ENCODE measurements at places on chromosomes 1 and 21.

GRCh38 chr1:156717351-156717750, 10.9 kb upstream of the METTL25B start:
- DNase-seq, result no peak

GRCh38 chr1:162703708-162704107, 71.4 kb downstream of the DDR2 start:
- no peak for DNase-seq

- DNase-seq, result no peak
Observed at GRCh38 chr21:33901412-33902288, 14.0 kb downstream of the ATP5PO start.

- no peak for DNase-seq
Observed at GRCh38 chr1:155759966-155760630, 71.2 kb downstream of the DAP3 start.

DNA sequence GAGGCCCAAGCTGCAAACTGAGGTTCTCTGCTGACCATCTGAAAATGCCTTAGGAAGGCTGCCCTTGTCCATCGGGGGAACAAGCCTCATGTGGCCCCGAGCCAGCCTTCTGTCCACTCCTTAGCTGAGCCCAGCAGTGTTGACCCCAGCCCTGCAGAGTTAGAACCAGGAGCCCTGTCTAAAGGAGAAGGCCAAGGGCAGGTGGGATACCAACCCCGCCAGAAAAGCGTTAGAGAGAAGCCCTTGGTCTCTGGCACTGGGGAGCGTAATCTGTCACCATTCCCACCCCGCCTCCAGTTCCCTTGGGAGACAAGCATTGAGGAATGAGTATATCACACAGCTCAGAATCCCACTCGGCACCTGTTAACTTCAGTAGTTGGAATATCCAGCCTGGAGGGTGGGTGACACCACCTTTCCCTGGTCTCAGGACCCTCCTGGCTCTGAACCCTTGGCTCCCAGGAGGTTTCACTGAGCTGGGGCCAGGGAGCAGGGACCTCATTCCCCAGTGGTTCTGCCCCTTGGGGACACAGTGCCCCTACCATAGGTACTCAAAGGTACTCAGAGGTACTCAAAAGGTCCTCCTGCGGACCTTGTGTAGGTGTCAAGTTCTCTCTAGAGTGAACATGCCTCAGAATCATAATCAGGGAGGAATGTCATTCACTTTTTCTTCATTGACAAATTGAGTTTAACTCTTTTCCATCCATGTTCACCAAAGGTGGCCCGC, 16.4 kb downstream of the ETS2 start:
- no peak for DNase-seq

DNA sequence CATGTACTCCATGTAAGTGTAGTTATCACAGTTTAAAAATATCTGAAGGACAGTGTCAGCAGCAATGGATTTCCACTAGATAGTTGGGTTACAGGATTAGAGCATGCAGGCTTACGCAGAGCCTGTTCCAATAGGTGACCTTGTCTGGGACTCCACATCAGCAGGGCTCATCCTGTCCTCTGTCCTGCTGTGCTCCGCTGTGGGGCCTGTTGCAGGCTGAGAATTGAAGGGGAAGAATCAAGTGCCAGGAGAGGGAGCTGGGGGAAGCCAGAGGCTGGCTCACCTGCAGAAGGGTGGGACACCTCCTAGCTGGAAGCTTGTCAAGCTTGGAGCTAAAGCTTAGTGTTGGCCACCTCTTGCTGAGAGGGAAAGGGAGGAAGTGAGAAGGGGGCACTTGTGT, 62.8 kb downstream of the XCL2 start:
- no peak for DNase-seq

DNA sequence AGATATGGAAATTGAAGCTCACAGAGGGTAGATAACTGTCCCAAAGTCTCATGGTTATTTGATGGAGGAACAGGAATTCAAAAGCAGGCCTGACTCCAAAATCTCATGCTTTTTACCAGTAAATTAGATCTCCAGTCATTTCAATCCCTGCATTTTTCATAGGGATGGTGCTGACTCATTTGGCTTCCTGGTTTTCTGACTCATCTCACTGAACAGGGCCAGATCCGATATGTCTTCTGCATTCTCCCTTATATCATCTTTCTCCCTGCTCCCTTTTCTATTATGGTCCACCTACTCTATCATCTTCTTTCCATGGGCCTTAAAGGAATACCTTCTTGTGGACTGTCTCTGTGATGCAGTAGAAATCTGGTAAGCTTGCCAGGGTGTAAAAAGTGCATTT, 187.2 kb downstream of the FGGY start:
- DNase-seq, result no peak

DNA sequence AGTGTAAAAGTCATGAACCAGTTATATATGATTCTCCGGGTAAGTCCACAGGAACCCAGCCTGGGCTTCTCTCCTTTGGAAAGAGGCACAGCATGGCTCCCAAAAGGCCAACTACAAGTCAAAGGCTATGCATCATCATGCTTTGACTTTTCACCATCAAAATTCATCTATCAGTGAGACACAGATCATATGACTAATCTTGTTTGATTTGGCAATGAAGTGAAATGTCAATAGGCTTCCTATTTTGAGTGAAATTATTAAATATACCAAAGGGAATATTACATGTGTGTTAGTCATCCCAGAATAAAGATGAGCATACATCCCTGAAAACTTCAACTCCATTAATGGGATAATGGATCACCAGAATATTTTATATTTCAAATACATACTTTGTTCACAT, 83.5 kb upstream of the ADGRL2 start:
- DNase-seq, result no peak

- DNase-seq, result no peak
Observed at GRCh38 chr1:164337394-164337793, 221.6 kb upstream of the PBX1 start.

Measured in stimulated activated CD8-positive, alpha-beta memory T cell treated with anti-CD3 and anti-CD28 coated beads, Interleukin-15, amount 100 ng/mL, for 48 hours (primary cell).